ENCODE measurements at places on chromosomes 12 and 14.

- no peak for DNase-seq
Observed at GRCh38 chr12:130246560-130246959, 84.3 kb downstream of the FZD10 start.

DNA sequence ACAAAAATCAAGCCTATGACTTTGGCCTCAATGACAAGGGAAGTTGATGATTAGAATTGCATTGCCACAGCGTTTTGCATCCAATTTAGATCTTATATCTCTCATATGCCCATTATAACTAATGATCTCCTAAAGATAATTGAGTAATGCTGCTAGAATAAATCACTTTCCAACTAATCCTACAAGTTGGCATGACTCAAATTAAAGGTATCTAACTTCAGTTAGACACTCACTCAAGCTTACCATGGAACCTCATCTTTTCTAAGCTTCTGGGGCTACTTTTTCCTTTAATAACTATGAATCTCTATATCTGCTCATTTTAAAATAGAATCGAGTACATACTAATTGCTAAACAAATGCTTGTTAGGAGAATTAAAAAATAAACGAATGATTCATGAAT lies 427.8 kb downstream of the BTG1 start:
- no peak for DNase-seq

GRCh38 chr12:105659355-105660075 lies 329.0 kb downstream of the C12orf75 start:
- DNase-seq, result no peak

GRCh38 chr12:44835641-44836379 lies 40.3 kb downstream of the NELL2 start:
- no peak for DNase-seq

GRCh38 chr14:73266317-73266716 lies 29.0 kb downstream of the PAPLN start:
- no peak for DNase-seq

DNA sequence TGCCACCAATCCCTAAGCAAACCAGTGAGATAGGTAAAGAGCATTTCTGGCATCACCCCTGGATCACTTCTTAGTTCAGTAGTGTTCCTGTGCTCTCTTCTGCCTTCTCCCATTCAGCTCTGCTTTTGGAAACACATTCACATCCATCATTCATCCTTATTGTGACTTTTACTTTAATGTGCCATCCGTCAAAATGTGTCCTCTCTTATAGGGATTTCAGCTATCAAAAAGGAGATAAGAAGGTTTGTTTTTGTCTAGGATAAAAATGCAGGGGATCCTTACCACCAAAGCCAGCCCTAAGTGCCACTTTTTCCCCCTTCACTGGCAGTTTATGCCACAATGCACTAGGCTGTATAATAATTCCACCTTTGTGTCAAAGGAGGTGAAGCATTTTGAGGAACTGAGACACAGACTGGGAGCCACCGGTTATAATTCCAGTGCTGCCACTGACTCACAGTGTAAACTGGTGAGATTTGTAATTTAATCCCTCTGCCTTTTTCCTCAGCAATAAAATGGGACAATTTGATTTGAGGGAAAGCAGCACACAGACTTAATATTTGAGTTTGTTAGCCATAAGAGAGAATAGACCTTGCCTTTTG lies 158.6 kb downstream of the PAX9 start:
- DNase-seq, result no peak

DNA sequence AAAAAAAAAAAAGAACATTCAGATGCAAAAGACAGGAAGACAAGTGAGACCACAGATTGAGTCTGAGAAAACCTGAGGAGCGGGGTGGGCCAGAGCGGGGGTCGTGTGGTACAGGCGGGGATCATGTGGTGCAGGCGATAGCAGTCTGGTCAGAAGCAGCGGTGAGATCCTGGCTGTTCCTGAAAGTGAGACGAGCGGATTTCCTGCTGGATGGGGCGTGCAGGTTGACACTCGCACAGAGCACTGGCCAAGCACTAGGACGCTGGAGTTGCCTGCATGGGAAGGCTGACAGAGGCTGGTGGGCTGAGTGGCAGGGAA lies 35.7 kb downstream of the CDC42BPB start:
- no peak for DNase-seq

GRCh38 chr14:103057028-103057371 lies 349 bp downstream of the CDC42BPB start:
- DNase-seq, result no peak

- DNase-seq, result no peak
Observed at GRCh38 chr14:38718519-38718918, 384.5 kb downstream of the SEC23A start.

GRCh38 chr12:22682663-22683062 lies 57.7 kb downstream of the ETNK1 start:
- DNase-seq, result no peak

- no peak for DNase-seq
Observed at GRCh38 chr12:129659961-129660622, 243.7 kb downstream of the TMEM132D start.

GRCh38 chr12:65876898-65877721 lies 52.8 kb downstream of the HMGA2 start:
- DNase-seq, result no peak

GRCh38 chr12:15756822-15757221 lies 32.4 kb downstream of the EPS8 start:
- DNase-seq, result no peak

- no peak for DNase-seq
Observed at GRCh38 chr12:28946361-28946760, 202.7 kb upstream of the FAR2 start.

DNA sequence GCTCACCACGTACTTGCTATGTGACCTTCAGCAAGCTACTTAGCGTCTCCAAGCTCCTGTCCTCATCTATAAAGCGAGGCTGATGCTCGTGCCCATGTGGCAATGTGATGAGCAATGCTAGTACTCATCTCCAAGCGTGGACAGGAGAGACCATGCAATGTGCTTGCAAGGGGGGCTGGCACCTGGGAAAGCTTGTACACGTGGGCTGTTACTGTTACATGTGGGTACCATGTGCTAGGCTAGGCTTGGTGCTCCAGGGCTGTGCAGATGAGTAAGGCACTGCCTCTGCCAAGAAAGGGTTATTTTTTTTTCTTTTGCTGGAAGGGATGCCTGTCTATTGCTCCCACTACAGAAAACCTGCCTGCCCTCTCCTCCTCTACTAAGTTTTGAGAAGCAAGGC lies 46.6 kb downstream of the TSPAN11 start:
- no peak for DNase-seq

DNA sequence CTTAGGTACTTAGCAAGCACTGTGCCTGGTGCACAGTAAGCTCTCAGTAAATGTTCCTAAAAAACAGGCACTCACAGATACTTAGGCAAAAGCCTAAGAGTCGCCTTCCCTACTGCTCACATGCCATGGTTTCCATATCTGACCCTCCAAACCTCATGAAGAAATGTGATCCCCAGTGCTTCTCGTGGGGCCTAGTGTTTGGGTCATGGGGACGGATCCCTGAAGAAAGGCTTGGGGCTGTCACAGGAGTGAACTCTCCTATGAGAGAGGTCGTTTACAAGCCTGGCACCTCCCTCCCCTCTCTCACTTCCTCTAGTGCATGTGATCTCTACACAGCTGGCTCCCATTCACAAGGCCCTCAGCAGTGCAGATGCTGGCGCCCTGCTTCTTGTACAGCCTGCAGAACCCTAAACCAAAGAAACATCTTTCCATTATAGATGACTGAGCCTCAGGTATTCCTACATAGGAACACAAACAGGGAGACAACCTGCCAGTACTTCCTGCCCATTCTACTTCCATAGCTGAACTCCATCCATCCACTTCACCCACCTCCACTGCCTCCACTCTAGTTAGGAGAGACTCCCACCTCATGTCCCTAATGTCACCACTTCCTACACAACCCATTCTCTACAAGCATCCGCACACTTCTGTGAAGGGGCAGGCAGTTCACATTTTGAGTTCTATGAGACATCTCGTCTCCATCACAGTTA lies 2.9 kb downstream of the SLC15A4 start:
- no peak for DNase-seq

- no peak for DNase-seq
Observed at GRCh38 chr12:26229910-26230309, 34.5 kb downstream of the SSPN start.

- no peak for DNase-seq
Observed at GRCh38 chr12:19035536-19035935, 94.0 kb upstream of the PLEKHA5 start.

GRCh38 chr12:119547001-119547400 lies 46.6 kb upstream of the TMEM233 start:
- no peak for DNase-seq

GRCh38 chr12:79706676-79707075 lies 15.9 kb upstream of the PAWR start:
- DNase-seq, result no peak

DNA sequence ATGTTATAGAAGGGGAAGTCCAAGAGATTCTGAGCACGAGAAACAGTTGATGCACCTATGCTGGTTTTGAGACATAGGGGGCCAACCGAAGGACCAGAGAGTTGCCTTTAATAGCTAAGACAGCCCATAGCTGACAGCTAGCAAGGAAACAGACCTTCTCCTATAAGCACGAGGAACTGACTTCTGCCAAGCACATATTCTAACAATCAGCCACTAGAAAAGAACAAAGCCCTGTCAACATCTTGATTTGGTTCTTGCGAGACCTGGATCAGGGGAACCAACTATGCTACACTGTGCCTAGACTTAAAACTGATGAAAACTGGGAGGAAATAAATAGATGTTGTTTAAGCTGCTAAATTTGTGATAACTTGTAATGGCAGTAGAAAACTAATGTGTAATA lies 785.6 kb downstream of the TMTC2 start:
- DNase-seq, result no peak

- DNase-seq, result no peak
Observed at GRCh38 chr12:110134691-110135411, 10.7 kb downstream of the IFT81 start.

- DNase-seq, result no peak
Observed at GRCh38 chr12:125696054-125696453, 630.8 kb downstream of the AACS start.

DNA sequence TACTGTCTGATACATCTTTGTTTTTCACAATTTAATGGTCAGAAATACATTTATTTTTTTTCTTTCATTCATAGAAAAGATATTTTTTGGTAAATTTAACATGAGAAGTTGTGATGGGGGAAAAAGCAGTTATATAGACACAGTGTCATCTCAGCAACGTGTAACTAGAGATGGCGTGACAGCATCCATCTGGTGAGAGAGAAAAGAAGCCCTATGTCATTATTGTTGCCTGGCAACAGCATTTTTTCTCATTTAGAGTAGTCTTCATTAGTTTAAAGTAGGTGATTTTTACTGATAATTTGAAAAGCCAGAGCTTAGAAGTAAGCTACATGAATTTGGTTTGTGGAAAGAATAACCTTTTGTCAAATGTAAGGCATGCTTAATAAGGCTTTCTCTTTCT lies 128.6 kb downstream of the ACSS3 start:
- no peak for DNase-seq

GRCh38 chr12:112664569-112664968 lies 127.0 kb upstream of the RPH3A start:
- DNase-seq, result no peak

DNA sequence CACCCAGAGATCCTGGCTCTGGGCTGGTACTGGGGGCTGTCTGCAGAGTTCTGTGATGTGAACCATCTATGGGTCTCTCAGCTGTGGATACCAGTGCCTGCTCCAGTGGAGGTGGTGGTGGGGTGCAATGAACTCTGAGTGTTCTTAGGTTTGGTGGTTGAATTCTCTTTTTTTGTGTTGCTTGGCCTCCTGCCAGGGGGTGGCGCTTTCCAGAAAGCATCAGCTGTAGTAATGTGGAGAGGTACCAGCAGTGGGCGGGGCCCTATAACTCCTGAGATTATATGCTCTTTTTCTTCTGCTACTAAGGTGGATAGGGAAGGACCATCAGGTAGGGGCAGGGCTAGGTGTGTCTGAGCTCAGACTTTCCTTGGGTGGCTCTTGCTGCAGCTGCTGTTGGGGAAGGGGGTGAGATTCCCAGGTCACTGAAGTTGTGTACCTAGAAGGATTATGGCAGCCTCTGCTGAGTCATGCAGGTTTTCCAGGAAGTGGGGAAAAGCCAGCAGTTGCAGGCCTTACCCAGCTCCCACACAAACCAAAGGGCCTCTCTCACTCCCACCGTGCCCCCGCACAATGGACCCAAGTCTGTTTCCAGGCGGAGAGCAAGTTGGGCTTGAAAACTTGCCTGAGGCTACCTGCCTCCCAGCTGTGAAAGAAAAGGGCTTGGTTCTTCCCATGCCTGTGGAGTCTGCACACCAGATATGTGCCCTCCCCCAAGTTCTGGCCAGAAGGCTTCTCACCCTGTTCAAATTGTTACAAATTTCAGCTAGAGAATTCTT lies 18.6 kb downstream of the CCER1 start:
- no peak for DNase-seq

- DNase-seq, result no peak
Observed at GRCh38 chr14:52400846-52401245, 86.7 kb downstream of the PTGER2 start.

DNA sequence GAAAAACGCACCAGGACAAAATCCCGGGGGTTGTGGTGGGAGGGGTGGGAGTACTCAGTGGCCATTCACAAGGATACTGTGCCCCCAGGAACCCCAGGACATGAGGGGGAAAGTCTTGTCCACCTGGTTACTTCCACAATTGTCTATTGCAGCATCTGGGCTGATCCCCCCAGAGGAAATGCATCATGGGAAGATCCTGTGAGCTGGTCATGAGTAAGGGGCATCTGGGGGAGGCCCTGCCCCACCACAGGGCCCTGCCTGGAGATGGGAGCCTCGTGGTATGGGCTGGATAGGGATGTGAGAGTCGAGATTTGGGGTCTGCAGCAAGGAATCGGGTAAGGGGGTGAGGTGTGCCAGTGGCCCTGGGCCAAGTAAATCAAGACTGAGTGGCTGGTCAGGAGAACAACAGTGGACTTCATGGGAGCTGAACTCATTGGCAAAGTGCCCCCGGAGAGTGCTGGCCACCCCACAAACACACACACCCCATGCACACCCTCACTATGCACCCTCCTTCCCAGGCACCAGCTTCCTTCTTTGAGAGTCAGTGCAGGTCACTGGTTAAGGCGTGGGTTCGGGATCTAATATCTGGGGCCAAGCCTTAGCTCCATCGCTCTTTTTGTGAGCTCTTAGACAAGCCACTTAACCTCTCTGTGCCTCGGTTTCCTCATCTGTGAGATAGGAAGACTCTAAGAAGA lies 3.0 kb upstream of the SERPINA1 start:
- no peak for DNase-seq

All from activated T-cell treated with anti-CD3 and anti-CD28 coated beads for 48 hours (primary cell).